ENCODE measurements at places on chromosomes 3 and 15.
A peak's percentile ranks its signal among the peaks of the same experiment; 100 is the strongest.

DNA sequence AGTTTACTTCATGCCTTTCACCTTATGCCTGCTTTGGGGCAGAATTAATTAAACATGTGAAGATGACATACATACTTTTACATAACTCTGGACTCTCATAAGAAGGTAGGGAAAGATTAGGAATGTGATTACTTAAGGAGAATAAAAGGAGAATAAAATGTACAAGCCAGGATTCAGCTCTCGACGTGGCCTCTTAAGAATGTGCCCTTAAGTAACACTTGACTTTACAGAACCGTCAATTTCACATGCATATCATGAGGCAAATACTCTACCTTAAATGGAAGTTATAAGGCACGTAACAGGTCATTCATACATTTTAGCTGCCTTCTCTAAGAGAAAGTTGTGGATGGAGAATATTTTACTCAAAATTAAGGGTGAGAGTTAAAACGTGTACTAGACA lies 263.7 kb upstream of the LMCD1 start:
- DNase-seq = no peak

DNA sequence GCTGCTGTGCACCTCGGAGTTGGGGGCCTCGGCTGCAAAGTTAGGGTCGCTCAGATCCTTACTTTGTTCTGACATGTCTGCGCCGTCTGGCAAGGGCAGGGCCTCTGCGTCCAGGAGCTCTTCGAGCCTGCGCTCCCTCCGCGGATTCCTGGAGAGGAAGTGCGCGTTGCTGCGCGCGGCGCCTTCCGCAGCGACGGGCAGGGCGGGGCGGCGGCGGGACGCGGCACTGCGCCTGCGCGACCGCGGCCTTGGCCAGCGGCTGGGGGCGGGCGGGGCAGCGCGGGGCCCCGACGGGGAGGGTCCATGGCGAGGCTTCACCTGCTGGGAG lies at the start of gene NDN:
NDN (minus strand) TSS at position 163 of the 328 bp plus-strand sequence; CDS start at position 75, 88 bp downstream.
- peak; percentile 50 for DNase-seq

GRCh38 chr3:120203016-120203415 lies 82.0 kb downstream of the GPR156 start:
- no peak for DNase-seq

- DNase-seq = no peak
These were observed 145.4 kb downstream of the NUP210 start for GRCh38 chr3:13274551-13275332.

Data from neural crest cell (in vitro differentiated cells).